ENCODE measurements at places on chromosomes 6 and 20.

DNA sequence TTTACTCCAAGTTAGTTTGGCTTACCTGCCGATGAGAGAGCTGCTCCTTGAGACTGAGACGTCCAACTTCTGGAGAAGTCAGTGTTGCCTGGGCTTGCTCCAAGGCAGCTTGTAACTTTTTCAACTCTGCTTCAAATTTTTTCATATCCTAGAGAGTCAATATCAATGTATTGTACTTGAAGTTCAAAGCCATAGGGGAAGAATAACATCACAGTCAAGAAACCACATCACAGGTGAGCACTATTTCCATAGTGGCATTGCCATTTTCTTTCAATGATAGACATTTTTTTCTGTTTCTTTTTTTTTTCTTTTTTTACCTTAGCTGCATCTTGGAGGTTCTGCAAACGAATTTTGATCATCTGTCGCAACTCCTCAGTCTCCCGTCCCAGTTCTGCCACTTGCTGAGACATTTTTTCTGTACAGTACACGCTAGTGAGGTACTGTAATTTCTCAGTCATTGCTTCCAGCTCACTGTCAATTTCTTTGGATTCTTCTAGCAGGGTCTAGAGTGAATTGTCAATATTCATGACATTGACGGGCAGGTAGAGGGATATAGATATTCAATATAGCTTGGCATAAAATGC is 326.7 kb downstream of the SYNE1 start:
- no peak for DNase-seq

- DNase-seq: no peak
These were observed 19.7 kb downstream of the GMDS start for GRCh38 chr6:2225422-2226392.

GRCh38 chr6:42545226-42545773 is 18.5 kb upstream of the UBR2 start:
- DNase-seq: no peak

DNA sequence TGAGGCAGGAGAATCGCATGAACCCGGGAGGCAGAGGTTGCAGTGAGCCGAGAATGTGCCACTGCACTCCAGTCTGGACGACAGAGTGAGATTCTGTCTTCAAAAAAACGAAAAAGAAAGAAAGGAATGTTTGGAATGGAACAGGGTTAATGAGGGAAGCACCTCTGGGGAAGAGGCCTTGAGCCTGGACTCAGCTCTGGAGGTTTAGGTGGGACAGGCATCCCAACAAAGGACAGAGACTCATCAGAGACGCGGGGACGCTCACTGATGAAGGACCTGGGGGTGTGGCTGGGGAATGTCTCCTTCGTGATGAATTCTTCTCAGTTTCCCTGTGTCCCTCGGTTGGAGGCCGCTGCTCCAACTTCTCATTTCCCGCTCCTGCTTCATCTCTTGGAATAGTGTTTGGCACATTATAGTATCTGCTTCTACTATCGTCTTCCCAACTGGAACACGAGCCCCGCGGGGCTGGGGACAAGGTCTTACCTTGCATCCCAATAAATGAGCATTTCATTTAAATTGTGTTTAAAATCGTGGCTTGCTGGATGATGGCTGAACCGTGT is 27.6 kb downstream of the KIF25 start:
- DNase-seq: no peak

- no peak for DNase-seq
These were observed 14.0 kb downstream of the CYP39A1 start for GRCh38 chr6:46638650-46639049.

- no peak for DNase-seq
These were observed 255.0 kb downstream of the NRN1 start for GRCh38 chr6:5751525-5752390.

DNA sequence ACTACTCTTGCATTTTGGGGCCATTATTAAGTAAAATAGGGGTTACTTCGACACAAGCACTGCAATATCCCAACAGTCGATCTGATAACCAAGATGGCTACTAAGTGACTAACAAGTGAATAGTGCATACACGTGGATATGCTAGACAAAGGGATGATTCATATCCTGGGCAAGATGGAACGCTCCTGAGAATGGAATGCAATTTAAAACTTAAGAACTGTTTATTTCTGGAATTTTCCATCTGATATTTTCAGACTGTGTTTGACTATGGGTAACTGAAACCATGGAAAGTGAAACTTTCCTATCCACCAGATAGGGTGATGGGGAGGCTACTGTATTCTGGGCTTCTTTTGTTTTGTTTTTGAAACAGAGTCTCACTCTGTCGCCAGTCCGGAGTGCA is 66.5 kb downstream of the ILRUN start:
- no peak for DNase-seq

GRCh38 chr6:101150226-101150625 is 243.3 kb upstream of the GRIK2 start:
- no peak for DNase-seq
